ENCODE measurements at places on chromosomes 6 and 20.

DNA sequence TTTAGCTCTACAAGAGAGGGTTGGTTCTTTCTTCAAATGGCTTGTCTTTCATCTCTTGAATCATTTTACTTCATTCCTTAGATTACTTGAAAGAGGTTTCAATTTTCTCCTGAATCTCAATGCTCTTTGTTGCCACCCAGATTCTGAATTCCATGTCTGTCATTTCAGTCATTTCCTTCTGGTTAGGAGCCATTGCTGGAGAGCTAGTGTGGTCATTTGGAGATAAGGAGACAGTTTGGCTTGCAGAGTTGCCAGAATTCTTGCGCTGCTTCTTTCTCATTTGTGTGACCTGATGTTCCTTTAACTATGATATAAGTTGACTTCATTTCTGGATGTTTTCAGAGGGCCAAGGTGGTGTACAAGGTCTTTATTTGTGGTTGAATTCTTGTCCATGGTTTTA is 157.8 kb downstream of the SLC22A3 start:
- no peak for DNase-seq

GRCh38 chr6:215335-216034 is 76.8 kb upstream of the DUSP22 start:
- no peak for DNase-seq

DNA sequence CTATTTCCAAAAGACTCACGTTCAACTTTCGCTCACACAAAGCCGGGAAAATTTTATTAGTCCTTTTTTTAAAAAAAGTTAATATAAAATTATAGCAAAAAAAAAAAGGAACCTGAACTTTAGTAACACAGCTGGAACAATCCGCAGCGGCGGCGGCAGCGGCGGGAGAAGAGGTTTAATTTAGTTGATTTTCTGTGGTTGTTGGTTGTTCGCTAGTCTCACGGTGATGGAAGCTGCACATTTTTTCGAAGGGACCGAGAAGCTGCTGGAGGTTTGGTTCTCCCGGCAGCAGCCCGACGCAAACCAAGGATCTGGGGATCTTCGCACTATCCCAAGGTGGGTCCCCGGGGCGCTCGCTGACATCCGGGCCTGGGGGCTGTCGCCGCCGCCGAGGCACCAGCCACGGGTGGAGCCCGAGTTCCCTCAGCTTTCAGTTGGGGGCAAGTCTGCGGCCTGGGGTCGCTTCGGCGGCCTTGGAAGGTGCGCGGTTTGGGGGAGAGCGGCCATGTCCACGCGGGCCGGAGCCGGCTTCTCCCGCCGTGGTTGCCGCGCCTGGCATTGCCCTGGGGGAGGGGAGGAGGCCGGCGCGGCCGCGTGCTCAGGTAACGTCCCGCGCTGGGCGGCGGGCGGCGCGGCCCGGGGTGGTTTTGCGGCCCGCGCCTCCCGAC is 429 bp downstream of the AMD1 start:
- DNase-seq: no peak

DNA sequence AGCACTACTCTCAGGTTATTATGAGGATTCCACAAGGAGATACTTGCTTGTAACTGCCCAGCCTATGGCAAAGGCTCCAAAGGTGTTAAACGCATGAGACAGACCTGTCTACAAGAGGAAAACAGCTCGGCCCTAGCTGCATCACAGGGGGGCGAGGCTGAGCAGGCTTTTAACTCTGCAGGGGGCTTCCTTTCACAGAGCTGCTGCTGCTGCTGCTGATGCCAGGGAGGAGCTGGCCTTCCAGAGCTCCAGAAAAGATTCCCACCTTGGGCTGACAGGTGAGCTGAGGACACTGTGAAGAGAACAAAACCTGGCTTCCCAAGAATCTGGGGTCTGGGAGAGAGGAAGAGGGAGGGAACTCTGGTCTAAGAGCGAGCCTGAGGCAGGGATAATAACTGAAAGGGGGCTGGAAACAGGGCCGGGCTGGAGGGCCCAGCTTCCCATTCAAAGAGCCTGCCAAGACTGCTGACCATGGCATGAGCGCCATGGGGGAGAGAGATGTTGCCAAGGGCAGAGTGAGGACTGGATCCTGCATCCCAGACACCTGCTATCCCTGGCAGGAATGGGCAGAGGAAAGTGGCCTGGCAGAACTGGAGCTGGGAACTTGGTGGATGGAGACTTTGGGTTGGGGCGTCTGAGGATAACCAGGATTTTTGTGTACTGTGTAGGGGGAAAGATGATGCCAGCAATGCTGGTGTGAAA is 211.1 kb upstream of the LRFN2 start:
- DNase-seq: no peak

DNA sequence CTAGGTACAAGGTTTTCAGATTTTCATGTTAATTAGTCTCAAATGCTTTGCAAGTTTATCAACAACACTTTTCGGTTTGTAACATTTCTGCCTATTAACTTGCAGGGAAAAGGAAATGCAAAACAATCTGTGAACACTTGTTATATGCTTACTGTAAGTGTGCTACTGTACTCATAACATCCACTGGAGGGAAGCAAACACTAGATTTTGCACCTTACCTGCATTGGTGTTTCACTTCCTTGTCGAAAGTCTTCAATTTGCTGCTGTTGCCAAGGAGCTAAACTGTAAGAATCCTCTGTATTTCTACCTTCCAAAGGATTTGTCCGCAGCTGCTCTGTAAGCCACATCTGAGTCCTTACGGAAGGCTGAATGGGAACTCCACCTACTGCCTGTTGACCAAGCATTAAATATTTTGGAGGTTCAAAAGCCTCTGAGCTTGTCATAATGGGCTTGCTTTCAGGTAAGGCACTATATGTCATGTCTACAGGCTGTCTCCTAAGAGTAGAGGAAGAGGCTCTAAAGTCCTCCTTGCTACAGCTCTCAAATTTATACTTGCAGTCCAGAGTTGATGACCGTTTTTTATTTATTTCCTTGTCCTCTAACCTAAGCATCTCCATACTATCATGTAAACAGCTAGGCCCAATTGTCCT is 17.3 kb downstream of the PLN start:
- DNase-seq: no peak
